OCI-LY7 (cell line): ENCODE measurements at places on chromosomes 13 and 19.

DNA sequence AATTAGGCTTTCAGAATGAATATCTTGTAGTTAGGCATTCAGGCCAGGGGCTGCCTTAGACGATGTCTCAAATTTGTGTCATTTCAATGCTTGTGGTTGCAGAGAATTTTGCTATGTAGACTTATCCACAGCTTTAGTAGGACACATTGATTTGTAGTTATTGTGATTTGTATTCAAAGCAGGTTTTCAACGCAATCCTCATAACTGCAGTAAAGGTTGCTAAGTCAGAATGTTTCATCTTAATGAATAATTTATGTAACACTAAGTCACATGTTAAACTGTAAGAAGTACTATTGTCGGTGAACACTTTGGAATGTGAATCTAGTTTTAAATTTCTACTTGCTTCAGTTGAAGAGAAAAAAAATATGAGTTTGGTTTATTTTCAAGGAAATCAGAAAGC lies 1117.2 kb upstream of the SPRY2 start:
- DNase-seq, result no peak

- no peak for DNase-seq
These were observed 6.9 kb downstream of the KCTD12 start for GRCh38 chr13:76879203-76879882.

DNA sequence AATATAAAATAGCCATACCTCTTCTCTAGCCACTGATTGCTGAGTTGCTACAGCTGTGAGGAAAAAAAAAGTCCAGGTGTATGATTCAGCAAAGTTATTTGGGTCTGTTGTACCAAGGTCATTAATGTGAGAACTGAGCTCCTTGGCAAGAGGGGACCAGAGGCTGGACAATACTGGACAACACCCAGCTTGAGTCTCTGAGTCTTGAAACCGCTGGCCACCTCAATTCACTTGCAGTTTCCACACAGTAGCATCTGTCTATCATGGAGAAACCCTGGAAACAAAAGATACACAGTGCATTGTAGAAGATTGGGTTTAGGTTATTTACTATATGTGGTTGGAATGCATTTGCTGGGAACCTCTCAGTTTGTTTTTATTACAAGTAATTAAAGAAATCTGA lies 60.4 kb downstream of the WDFY2 start:
- peak; percentile 7 for DNase-seq

GRCh38 chr19:41064974-41065569 lies 23.2 kb upstream of the CYP2A13 start:
- DNase-seq, result peak; percentile 17

DNA sequence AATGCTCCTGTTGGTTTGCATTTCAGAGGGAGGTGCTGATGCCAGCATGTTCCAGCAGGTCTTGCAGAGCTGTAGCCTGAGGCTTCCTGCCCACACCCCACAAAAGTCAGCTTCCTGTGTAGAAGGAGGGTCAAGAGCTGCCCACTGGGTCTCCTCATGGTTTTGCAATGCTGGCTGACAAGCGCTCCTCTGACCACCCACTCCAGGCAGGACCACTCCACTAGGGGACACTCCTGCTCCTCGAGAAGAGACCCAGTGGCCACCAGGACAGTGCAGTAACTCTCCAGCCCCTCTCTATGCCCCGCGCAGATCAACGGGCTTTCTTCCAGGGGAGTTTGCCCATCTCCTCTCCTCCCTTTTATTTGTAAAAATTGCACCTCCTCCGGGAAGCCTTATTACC lies 72.9 kb upstream of the UQCRFS1 start:
- no peak for DNase-seq

- DNase-seq, result peak; percentile 24
These were observed 28.0 kb upstream of the WASF3 start for GRCh38 chr13:26529441-26529840.

DNA sequence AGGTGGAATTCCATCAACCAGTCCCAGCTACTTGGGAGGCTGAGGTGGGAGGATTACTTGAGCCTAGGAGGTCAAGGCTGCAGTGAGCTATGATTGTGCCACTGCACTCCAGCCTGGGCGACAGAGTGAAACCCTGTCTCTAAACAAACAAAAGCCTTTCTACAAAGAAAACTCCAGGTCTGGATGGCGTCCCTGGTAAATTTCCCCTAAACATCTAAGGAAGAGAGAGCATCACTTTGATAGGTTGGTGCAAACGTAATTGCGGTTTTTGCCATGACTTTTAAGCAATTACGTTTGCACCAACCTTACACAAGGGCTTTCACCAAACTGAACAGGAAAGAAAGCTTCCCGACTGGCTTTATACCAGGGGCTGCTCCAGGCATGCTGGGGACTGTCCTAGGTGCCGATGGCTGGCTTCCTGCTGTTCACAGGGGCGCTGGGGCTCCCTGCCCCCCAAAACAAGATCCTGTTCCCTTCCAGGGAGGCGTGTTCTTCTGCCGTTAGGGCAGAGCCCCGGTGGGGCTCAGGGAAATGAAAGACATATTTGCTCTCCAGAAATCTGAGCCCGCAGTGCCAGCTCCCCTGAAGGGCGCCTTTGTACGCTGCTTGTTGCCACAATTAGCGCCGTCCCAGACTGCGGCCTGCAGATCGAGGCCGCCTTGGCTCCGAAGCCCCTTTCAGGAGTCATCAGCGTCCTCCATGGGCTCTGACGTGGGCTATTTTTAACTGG lies 38.7 kb upstream of the KLF2 start:
- no peak for DNase-seq

- no peak for DNase-seq
These were observed 187.3 kb downstream of the USP12 start for GRCh38 chr13:26984337-26984736.
